Left hindlimb (tissue), 1 donor: ENCODE measurements at places on chromosomes 12 and 14.

DNA sequence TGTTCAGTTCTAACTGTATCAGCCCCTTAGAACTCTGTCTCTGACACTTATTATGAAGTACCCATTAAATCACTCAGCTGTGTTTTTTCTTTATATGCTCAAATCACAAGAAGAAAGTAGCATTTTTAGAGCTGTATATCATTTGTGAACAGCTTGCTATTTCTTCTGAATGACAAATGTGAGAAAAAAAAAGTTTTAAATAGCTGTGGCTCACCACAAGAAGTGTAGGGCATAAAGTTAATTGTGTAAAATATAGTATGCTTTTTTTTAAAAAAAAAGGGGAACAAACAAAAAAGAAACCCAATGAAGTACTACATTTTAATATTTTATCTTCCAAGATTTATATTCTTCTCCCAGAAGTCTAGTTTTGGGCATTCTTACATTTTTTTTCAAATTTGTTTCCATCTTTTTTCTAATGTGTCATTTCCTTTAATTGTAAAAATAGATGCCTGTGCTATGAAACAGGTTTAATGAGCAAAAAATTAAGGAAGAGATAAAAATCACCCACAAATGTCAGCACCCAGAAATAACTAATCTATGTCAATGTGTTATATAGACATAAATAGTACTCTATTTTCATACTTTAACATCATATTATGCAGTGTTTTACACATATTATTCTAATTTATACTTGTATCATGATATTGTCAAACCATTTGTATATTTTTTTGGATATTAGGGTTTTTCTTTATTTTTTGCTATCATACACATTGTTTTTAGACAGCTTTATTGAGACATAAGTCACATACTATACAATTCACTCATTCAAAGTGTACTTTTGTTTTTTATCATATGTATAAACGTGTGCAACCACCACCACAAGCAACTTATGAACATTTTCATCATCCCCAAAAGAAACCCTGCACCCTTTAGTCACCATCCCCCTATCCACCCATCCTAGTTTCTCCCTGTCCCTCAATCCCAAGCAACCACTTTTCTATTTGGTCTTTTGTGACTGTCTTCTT is 22.4 kb upstream of the LRRK2 start:
- no peak for DNase-seq

- DNase-seq, result no peak
Measured at GRCh38 chr14:104786091-104786586, 9.4 kb downstream of the AKT1 start.

- DNase-seq, result peak; percentile 94
Measured at GRCh38 chr14:20682435-20683124, 1.8 kb upstream of the RNASE4 start.

- DNase-seq, result peak; percentile 37
Measured at GRCh38 chr12:119204131-119204530, 25.4 kb downstream of the HSPB8 start.
